ENCODE measurements at places on chromosomes 5 and 9. TPM values are rescaled to one million over a fixed set of nuclear protein-coding genes. Genes with fewer than 3 reads are reported as not detected.

- DNase-seq: no peak
Measured at GRCh38 chr9:80673496-80673895, 1015.9 kb downstream of the TLE1 start.

- peak; percentile 6 for DNase-seq
Measured at GRCh38 chr5:149636861-149637246, 55.6 kb downstream of the ARHGEF37 start.

Gene ZFP37
- total RNA-seq: 2.0 TPM

DNA sequence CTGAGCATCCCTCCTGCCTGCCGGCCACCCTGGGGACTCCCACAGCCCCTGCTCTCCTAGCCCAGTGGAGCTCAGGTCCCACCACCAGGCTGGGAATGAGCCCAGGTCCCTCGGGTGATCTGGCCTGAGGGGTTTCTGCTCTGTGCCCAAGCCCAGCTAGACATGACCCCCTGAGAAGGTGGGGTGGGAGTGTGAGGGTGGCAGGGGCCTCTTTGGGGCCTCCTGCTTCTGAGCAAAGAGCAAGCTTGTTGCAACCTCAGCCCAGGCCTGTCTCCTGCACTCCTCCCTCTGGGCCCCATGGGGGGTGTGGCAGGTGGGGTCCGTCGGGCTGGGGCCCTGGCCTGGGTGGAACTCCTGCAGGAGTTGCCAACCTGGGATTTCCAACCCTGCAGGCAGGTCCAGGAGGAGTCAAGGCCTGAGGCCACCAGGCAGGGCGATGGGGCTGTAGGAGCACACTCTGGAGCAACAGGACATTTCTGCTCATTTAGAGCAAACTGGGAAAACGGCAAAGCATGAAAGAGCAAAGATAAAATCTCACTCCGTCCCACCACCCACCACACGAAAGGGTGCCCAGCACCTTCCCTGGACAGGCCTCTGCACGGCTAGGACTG, 11.4 kb upstream of the NRARP start:
- DNase-seq: peak; percentile 88

DNA sequence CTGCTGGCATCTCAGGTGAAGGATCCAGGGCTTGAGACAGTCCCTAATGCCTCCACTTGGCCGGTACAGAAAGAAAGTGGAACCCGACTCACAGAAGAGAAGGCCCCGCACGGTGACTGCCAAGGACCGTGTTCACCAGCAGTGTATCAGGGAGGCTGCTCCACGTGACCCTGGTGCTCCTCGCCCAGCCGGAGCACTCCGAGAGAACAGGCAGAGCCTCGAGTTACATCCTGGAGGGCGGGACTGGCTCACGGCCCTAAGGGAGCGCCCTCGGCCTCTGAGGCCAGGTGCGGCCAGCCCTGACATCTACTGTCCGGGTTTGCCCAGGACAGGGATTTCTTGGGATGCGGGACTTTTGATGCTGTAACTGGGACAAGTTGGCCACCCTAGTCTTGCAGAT, 104.0 kb upstream of the SARDH start:
- DNase-seq: no peak

Measured in mesenteric fat pad (tissue), 1 donor.